Aorta (tissue), 5 donors: ENCODE measurements at places on chromosomes 5 and 9. TPM values are rescaled to one million over a fixed set of nuclear protein-coding genes. Genes with fewer than 3 reads are reported as not detected.
A peak's percentile ranks its signal among the peaks of the same experiment; 100 is the strongest.

Gene FCN1
- polyA plus RNA-seq: 0.97 TPM

DNA sequence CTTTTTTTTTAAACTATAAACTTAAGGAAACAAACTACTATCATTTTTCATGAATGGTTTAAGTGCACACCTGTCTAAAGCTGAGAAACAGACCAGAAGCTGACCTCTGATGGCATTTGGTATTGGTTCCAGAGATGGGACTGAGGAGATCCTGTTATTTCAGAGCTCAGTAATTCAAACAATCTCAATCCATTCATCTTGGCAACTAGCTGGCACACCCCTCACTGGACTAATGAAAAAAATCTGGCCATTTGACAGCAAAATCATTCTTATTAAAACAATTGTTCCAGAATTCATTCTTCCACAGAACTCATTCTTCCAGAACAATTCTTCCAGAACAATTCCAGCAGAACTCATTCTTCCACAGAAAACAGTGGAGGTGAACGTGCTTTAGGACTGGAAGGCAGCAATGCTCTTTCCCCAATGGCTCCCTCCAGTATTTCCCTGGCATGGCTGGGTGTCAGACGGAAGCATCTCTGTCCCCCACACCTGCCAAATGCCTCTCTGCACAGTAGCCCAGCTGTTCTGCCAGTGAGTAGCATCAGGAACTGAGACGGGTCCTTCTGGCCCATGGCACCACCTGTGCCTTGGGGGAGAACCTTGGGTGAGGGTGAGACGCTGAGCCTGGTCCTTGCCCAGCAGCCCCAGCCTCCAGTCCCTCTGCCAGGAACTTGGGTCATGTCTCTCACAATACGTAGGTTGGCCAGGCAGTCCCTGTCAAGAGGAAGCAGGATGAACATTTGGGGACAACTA lies 87.5 kb upstream of the EQTN start:
- no peak for DNase-seq

GRCh38 chr5:163094492-163095180 lies 342.8 kb upstream of the CCNG1 start:
- no peak for DNase-seq

DNA sequence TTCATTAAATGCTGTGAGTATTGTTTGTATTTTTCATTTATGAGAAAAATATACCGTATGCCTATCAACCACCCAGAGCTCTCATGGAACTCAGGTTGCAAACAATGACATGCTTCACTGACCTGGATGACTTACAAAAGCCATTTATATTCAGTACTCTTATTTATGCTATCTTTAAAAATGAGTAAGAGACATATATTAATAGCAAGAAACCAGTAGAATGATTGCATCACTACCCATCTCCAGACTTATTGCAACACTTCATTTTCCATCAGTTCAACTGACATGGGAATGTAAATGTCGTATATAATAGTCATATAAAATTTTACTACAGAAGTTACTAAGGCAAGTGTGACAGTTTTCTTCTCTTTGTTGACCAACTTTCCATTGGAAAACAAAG lies 69.1 kb downstream of the OTP start:
- no peak for DNase-seq

GRCh38 chr5:5089895-5090649 lies 50.1 kb upstream of the ADAMTS16 start:
- no peak for DNase-seq

DNA sequence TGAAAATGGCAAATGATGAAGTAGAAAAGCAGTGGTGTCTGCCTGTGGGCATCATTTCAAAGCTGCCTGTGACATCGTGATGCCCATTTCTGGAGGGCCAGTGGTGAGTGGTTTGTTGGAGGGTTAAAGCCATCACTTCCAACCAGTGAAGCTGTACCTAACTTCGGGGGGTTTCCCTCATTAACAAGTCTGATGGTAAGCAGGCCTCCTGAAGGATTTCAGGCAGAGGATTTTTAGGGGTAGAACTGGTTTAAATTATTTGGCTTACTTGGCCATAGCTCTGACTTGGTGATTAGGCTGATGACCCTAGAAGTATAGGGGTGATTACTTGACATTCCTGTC lies 10.7 kb downstream of the TNFAIP8 start:
- no peak for DNase-seq

Gene TMEM232
- polyA plus RNA-seq: 4.9 TPM

- DNase-seq: no peak
Measured at GRCh38 chr5:109987355-109987754, 297.6 kb downstream of the MAN2A1 start.

DNA sequence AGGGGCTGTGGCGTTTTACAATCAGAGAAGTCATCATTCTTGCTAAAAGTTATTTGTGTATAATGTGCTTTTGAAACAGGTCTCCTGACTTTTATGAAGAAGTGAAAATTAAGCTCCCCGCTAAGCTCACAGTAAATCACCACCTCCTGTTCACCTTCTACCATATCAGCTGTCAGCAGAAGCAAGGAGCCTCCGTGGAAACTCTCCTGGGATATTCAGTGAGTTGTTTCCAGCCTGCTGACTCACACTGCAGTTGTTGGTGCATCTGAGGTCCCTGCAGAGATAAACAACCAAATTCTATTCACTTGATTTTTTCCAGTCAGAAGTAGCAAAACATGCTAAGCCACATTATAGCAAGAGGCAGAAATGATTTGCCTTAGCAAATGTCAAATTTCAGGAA lies 156.7 kb downstream of the DOCK8 start:
- no peak for DNase-seq

GRCh38 chr9:123053711-123054110 lies 20.2 kb downstream of the GPR21 start:
- no peak for DNase-seq

Gene LHX3
- not detected for polyA plus RNA-seq

Gene OR13D1
- polyA plus RNA-seq: not detected

- DNase-seq: no peak
Measured at GRCh38 chr5:155700333-155700732, 626.6 kb upstream of the SGCD start.

- DNase-seq: no peak
Measured at GRCh38 chr5:166503506-166503905, 1787.9 kb upstream of the WWC1 start.

Gene PCDHA9
- polyA plus RNA-seq: not detected

- no peak for DNase-seq
Measured at GRCh38 chr5:102536323-102536928, 37.6 kb upstream of the SLCO6A1 start.

GRCh38 chr5:84779186-84779585 lies 394.5 kb upstream of the EDIL3 start:
- DNase-seq: no peak

GRCh38 chr5:138655530-138656190 lies 80.5 kb upstream of the HSPA9 start:
- DNase-seq: no peak

Gene SLC24A2
- not detected for polyA plus RNA-seq

DNA sequence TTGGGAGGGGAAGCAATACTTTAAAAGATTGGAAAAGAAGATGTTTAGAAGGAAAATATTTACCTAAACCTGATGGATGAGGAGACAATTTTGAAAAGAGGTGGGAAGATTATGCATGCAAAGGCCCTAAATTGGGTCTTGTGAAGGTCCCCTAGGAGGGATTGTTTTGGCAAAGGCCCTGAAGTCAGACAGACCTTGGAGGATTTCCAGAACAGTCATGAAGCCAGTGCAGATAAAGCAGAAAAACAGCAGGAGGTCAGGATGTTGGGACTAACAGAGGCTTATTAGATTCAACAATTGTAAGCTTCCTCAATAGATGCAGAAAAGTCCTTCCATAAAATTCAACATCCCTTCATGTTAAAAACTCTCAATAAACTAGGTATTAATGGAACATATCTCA lies 361.0 kb upstream of the CDH6 start:
- DNase-seq: no peak

DNA sequence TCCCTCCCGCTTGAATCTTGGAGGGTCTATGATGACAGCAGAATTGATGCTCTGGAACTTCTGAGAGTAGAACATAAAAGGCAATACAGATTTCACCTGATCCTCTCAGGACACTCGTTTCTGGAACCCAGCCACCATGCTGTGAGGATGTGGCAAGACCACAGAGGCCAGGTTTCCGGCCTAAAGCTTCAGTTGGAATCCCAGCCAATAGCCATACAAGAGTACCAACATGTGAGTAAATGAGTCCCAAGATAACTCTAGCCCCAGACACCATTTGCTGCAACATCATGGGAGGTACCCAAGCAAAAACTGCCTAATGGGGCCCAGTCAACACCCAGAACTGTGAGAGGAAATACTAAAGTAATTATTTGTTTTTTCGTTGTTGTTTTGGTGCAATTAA lies 65.7 kb upstream of the MARCHF11 start:
- DNase-seq: no peak

DNA sequence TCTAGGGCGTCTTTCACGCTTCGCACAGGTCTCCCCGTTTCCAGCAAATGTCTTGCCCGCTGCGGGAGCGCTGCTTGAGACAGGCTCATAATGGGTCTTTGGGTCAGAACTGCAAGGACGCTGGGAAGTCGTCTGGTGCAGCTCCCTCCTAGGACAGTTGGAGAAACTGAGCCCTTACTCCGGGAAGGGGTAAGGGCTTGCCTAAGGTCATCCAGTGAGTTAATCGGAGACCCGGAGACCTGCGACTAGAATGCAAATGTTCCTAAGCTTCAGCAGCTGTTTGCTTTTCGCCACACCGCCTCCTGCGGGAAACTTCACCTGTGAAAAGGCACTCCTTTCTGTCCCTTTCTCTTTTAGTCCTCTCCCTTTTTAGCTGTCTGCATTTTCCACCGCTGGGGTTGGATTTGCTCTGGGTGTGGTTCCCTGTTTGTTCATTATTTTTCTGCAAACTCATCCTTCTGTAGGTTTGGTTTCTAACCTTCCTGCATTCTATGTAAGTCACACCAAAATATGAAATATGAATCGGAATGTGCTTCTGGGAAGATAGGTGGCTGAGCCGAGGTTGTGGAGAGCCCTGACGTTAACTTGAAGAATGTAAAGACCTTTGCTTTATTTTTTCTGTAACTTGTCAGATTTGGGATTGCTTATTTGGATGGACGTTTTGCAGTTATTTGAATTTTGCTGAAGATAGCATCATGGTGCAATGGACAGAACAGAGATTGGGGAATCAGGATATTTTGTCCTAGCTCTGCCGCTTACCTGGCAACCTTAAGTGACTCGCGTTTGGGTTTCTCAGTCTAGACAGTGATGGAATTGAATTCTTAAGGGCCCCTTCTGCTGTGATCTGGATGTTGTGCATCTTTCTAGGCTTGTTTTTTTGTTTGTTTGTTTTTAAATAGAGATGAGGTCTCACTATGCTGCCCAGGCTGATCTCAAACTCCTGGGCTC lies 909 bp downstream of the SLC36A1 start:
- DNase-seq: no peak

DNA sequence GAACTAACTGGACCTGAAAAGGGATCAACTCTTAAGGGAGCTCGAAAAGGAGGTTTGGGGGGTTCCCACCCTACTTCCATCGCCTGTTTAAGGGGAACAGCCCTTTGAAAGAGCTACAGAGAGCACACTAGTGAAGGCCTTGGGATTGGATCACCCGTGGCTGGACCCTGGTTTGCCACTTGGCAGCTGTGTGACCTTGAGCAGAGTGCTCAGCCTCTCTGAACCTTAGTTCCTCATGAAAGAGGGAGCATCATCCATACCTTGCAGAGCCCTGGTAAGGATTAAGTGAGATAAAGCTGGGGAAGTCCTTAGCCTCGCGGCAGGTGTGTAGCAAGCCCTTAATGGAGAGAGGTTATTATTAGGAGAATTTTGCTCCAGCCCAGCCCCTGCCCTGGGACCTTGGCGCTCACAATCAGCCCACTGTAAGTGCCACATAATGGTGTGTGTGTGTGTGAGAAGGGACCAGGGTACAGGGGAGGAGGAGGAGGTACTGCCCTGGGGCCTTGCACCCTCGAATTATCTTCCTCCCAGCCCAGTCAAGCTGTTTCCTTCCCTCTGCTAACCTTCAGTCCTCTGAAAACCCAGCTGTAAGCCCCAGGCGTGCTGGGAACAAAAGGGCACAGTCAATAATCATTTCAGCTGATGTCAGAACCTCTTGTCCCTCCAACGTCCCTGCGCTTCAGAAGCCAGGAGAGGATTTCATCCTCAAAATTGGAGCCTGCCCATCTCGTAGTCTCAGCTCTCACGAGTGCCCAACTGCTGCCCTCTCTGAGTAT lies 42.9 kb downstream of the FOXI1 start:
- DNase-seq: no peak

Gene PCDHGA6
- 0.38 TPM for polyA plus RNA-seq

GRCh38 chr9:33185858-33186257 lies 18.7 kb upstream of the B4GALT1 start:
- no peak for DNase-seq

- no peak for DNase-seq
Measured at GRCh38 chr9:89601856-89602562, 2.8 kb upstream of the GADD45G start.

GRCh38 chr5:177600508-177601018 lies 631 bp downstream of the B4GALT7 start:
- no peak for DNase-seq

- no peak for DNase-seq
Measured at GRCh38 chr9:111362526-111362925, 32.5 kb upstream of the OR2K2 start.

DNA sequence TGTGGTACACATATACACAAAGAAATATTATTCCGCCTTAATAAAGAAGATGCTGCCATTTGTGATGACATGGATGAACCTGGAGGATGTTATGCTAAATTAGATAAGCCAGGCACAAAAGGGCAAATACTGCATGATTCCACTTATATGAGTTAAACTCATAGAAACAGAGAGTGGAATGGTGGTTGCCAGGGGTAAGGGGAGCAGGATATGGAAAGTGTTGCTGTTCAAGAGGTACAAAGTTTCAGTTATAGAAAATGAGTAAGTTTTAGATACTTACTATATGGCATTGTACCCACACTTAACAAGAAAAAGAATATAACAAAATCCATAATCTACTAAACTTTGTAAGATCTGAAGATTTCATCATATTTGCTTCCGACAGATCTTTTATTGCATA lies 252.2 kb downstream of the SYK start:
- DNase-seq: no peak

- DNase-seq: no peak
Measured at GRCh38 chr5:157446412-157446935, 13.5 kb upstream of the NIPAL4 start.

GRCh38 chr9:77820293-77820954 lies 172.3 kb upstream of the GNA14 start:
- DNase-seq: no peak

DNA sequence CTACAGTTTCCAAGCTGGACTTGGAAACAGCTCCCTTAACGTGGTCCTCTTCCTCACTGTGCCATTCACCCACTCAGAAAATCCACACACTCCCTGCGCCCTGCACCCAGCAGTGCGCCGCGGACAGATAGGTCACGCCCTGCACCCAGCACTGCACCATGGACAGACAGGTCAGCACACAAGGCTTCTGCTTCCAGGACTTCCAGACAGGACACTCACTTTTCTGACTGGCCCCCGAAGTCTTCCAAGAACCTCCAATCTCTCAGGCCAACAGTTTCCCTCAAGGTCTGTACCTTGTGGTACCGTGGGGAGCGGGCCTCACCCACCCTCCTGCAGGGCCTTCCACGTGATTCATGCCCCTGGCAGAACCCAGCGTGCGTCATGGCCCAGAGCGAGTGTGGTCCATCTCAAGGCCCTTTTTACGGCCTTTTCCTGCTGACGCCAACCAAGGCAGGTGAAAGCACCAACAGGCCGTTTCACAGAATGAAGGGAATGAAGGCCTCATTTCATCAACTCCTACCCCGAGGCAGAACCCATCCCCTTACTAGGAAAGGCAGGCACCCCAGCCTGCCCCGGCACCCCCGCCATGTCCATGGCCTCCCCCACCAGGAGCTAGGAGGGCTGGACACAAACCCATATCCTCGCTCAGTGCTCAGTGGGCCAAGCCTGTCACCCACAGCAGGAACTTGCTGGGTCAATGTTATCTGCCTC lies 17.3 kb downstream of the VAV2 start:
- DNase-seq: peak; percentile 51
